IMR-90 (cell line): ENCODE measurements at places on chromosomes 16 and 17.

DNA sequence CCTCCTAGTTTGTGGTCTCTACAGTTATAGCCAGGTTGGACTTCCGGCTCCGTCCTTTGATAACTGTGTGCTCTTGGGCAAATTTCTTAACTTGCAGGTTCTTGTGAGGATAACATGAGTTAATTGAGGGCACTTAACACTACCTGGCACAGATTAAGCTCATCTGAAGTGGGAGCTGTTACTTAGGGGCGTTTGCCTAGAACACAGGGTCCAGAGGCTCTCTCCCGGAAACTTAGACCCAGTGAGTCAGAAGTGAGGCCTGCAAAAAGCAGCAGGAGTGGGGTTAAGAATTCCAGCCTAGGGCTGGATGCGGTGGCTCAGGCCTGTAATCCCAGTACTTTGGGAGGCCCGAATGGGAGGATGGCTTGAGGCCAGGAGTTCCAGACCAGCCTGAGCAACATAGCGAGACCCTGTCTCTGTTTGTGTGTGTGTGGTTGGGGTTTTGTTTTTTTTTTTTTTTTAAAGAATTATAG is 1.4 kb downstream of the MVP start:
- DNase-seq = peak; percentile 79

DNA sequence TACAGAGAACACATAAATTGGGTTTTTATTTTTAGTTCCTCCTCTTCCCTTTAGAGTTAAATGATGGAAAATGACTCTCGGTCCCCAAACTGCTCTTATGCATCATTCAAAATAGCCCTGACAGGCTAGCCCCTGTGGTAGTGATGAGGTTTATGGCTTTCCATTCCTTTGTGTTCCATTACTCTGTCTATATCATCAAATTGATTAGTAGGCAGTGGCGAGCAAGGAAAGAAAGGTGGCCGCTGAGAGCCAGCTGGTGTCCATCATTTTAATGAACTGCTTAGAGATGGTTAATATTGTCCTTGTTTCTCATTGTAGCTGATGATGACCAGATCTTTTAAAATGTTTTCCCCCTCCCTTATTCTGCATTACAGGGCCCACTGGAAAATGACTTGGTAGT is 179.5 kb downstream of the PHKB start:
- DNase-seq = no peak

DNA sequence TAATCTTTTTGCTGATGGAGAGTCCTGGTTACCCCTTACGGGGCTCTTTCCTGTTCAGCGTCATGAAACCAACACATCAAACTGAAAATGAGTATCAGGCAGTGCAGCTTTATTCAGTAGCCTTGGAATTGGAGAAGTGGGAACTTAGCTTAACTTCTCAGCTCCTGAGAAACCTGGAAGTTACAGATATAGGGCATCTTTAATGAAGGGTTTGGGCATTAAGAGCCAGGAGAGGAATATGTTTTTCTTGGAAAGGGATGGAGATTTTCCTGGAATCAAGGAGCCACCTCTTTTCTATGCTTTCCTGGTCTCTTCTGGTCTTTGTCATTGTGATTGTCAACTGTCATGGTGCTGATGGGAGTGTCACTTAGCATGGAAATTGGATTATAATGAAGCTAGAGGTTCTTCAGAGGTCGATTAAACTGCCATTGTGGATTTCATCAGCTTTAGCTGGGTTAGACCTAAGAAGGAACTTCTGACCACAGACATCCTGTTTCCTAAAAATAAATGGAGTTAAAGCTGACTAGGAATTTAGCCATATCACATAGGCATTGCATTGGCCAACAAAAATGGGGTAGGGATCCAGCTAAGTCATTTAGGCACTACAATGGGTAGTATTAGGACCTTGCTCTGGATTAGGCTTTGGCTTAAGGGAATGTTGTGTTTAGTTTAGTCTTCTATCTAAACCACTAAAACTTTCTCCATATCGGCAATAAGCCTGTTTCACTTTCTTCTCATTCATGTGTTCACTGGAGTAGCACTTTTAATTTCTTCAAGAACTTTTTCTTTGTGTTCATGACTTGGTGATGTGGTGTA is 186.4 kb downstream of the BCAS3 start:
- DNase-seq = peak; percentile 9

GRCh38 chr16:27426423-27427408 is 24.7 kb downstream of the IL21R start:
- peak; percentile 96 for DNase-seq
